Fibroblast of skin of right biceps (primary cell): ENCODE measurements at places on chromosomes 7 and 10.

GRCh38 chr7:126723966-126724544 lies 528.7 kb downstream of the GRM8 start:
- no peak for DNase-seq

GRCh38 chr7:134084488-134085144 lies 42.5 kb upstream of the LRGUK start:
- DNase-seq: no peak

DNA sequence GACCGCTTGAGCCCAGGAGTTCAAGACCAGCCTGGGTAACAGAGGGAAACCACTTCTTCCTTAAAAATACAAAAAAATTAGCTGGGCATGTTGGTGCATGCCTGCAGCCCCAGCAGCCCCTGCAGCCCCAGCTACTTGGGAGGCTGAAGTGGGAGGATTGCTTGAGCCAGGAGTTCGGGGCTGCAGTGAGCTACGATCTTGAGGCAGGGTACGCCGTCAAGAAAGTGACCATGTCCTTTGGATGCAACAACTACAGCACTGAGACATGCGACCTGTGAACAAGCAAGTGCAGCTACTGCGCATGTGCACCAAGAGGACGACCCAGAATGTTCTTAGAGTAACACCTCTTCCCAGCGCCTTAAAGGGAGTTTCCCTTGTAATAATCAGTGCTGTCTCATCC lies 66.6 kb upstream of the ZNF479 start:
- DNase-seq: no peak

GRCh38 chr7:44258423-44258760 lies 57.6 kb downstream of the YKT6 start:
- DNase-seq: no peak

DNA sequence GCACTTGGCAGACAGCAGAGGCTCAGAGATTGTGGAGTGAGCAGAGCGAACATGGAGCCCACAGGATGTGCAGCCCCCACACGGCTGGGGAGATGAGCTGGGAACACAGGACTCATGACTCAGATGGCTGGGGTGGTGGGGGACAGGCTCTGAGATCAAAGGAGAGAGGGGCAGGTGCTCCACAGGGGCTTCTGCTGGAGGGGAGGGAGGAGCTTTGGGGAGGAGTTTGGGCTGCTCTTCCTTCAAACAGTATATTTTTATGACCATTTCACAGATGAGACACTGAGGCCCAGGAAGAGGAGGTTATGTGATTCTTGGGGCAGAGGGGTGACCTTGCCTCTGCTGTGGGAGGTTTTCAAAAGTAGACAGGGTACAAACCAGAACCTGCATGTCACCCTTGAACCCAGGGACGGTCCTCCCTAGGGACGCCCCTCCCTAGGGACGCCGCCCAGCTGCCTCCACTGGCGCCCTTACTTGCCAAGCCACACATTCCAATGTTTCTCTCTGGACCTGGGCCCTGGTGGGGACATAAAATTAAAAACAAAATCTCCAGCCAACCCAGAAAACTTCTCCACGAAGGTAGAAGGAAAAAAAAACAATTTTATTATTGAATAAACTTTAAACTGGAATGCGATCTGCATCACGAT lies 981 bp upstream of the CRYGN start:
- DNase-seq: no peak

- DNase-seq: no peak
Observed at GRCh38 chr10:124315591-124316270, 103.0 kb downstream of the OAT start.

DNA sequence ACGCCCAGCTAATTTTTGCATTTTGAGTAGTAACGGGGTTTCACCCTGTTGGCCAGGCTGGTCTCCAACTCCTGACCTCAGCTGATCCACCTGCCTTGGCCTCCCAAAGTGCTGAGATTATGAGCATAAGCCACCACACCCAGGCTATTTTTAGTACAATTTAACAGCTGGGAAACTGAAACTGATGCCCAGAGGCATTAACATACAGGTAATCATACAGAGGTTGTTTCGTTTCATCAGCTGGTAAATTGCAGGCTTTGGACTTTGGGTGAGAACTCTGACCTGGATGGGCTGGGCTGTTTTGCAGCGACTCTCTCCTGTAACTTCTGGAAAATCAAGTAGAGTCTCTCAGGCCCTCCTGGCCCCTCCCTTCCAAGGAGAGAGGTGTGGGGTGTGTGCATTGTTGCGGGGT lies 6.2 kb upstream of the ACHE start:
- no peak for DNase-seq

- no peak for DNase-seq
Observed at GRCh38 chr7:158805937-158806336, 23.4 kb downstream of the ESYT2 start.

DNA sequence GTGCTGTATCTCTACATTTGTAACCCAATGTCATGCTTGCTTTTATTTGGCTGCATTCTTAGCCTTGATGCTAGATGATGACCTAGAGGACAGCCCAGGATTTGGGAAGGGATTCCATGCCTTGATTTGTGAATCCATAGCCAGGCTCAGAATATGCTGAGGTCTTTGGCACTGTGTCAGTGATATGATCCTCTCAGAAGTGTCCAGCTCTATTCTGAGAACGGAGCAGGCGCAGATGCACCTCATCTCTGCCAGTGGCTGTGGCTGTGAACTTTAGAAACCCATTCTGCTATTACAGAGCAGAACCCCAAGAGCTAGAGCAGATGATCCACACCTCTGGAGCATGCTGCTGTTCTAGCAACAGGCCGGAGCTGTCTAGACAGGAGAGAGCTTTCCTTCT lies 212.8 kb downstream of the TRIL start:
- no peak for DNase-seq

DNA sequence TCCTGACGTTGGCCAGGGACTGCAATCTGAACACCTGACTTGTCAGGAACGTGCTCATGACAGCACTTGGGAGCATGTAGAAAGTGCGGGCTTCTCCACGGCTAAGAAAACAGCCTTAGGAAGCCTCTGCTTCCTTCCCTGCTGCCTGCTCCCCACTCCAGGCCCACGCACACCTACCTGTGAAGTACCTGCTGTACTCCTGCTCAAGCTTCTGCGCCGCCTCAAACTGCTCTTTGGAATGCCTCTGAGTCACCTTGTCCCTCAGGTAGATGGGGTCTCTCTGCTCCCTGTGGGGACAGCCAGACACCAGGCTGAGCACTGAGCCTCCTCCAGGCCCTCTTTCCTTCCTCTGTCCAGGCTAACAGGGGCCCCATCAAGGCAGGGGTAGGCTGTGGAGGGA lies 132.7 kb downstream of the DLG5 start:
- no peak for DNase-seq

DNA sequence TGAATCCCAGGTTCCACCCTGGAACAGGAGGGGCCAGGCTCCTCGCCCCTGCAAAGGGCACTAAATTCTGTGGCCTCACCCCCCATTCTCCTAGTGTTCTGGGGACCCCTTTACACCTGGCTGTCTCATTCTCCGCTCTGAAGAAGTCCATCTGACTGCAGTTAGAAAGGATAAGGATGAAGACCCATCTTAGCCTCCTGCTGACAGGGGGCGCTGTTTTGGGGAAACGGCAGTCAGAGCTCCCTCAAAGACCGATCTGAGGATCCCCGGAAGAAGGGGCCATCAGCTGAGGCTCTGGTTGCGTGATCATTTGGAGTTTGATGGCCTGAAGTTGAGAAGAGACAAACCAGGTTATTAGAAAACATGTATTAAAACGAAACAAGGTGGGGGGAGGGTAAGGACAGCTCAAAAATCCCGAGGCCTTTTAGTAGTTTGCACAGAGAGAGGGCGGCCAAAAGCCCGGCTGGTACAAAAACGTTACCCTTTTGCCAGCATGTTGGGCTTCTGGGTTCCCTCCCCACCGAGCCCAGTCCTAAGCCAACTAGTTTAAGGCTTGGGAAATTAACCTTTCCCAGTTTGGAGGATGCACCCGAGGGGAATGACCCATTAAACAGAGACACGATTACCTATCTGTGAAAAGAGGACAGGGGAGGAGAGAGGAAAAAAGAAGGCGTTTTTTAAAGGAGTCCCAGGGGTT lies 102.8 kb downstream of the CHN2 start:
- DNase-seq: no peak

- DNase-seq: no peak
Observed at GRCh38 chr7:123351516-123352505, 152.0 kb upstream of the SLC13A1 start.

DNA sequence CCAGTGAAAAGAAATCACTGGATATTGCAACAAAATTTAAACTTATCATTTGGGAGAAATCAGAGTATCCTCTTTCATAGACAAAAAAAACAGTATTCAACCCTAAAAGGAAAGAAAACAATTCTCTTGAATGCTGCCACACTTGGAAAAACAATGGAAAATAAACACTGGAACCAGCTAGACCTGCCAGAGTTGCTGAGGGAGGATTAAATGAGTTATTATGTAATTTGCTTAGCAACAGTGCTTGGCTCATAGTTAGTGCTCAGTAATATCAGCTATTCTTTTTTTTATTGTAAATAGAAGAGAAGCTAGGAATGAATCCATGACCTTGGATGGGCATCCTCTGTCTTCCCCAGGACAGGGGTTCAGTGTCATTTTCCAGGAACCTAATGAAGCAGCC lies 11.0 kb upstream of the ZNF273 start:
- no peak for DNase-seq
